ENCODE measurements at places on chromosomes 12 and 14.

DNA sequence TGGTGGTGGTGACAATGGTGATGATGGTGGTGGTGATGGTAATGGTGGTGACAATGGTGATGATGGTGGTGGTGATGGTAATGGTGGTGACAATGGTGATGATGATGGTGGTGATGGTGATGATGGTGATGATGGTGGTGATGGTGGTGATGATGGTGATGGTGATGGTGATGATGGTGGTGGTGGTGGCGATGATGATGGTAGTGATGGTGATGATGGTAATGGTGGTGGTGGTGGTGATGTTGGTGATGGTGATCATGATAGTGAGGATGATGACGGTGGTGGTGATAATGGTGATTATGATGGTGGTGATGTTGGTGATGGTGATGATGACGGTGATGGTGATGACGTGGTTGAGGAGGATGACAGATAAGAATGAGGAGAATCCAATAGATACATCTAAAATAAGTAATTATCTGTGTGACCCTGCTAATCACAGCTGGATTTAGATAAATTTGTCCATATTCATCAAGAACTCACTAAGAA lies 170.7 kb upstream of the SFSWAP start:
- no peak for DNase-seq

GRCh38 chr12:89351489-89352241 lies 636 bp downstream of the DUSP6 start:
- no peak for DNase-seq

- no peak for DNase-seq
These were observed 8.3 kb upstream of the SYNDIG1L start for GRCh38 chr14:74434294-74434693.

DNA sequence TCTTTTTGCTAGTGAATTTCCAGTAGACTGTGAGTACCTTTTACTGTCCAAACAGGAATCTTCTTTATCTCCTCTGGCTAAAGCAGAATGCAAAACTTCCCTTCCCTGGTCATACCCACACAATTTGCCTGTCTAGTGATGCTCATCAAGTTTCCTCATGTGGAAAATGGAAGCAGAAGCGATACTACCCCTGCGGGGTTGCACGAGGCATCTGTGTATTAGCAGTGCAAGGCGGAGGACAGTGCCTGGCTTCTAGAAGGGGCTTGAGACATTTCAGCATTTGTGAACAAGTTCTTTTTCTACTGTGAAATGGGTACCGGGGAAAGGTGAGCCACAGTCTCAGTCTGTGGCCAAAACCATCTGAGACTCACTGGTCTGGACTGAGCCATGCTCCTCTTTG lies 340.9 kb downstream of the AACS start:
- no peak for DNase-seq

DNA sequence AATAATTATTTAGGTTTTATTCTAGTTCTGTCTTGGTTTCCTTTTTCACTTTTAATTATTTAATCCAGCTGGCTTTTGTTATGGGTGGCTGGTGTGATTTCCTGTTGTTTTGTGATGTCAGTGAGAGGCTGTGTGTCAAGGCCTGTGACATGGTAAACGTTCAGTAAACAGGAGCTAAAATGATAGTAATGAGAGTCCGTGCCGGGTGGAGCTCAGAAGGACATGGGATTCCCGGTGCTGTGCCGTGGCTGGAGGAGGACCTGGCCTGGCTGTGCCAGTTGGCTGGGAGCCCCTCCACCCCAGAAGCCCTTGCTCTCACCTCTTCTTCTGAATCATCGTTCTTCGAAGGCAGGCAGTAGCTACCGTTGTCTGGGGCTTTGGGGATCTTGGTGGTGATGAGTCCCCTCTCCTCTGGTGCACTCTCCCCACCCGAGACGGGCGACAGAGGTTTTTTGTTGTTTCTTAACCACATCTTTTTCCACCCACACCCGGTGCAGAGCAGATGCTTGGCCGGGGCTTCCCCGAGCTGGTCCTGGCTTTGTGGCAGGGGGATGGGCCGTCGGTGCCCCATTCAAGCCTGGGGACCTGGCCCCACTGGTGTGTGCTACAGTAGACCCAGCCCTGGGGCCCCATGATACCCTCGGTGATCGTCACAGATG lies 29.1 kb downstream of the SH2B3 start:
- DNase-seq: no peak

- DNase-seq: no peak
These were observed 47.0 kb downstream of the ITPK1 start for GRCh38 chr14:93068711-93069110.

- DNase-seq: peak; percentile 25
These were observed 2.3 kb downstream of the MEG3 start for GRCh38 chr14:100828031-100828769.

DNA sequence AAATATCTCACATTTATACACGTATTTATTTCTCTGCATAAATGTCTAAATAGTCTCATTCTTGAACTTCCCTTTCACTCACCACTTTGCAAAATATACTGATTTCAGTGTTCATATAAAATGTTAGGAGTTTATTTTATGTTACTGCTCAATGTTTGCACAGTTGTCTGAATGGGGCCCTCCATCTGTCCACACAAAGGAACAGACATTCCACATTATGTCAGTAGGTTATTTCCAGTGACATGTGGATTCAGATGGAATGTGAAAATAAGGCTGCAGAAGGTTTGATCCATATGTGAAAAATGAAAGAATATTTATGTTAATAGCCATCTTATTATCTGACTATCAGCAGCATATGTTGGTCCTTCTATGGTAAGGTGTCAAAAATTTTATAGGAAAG lies 994.4 kb upstream of the SEL1L start:
- DNase-seq: no peak

- no peak for DNase-seq
These were observed 621.9 kb downstream of the LRFN5 start for GRCh38 chr14:42228611-42229010.

GRCh38 chr14:49954171-49954631 lies 61.3 kb downstream of the ARF6 start:
- DNase-seq: no peak

DNA sequence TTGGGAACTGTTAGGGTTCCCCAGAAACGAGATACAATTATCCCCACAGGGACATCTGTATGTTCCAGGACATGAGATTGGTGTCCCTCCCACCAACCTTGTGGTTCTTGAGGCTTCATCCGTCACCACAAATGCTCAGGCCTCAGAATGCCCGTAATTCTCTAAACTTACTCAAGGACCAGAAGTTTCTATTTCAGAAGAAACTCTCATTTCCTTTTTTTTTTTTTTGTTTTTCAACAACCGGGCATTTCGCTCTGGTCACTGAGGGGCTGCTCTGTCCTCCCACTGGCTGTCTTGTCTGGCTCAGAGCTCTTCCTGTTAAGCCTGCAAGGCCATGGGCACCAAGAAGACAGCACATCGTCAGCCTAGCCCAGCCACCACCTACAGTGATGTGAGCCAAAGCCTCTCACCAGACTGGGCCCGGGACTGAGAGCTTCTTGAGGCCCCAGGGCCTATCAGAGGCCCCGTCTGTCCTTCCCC lies 36.2 kb downstream of the VDR start:
- no peak for DNase-seq

DNA sequence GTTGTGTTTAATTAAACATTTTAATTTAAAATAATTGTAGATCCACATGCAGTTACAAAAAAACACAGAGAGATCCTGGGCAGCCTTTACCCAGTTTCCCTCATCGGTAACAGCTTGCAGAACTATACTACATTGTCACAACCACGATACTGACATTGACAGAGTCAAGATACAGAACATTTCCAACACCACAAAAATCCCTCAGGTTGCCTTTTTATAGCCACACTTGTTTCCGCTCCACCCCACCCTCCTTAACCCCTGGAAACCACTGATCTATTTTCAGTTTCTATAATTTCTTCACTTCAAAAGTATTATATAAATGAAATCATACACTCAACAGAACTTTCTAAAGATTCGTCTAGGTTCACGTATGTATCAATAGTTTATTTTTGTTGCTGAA lies 458.8 kb upstream of the SOX5 start:
- no peak for DNase-seq

GRCh38 chr12:39798977-39799376 lies 179.4 kb upstream of the ABCD2 start:
- DNase-seq: no peak

DNA sequence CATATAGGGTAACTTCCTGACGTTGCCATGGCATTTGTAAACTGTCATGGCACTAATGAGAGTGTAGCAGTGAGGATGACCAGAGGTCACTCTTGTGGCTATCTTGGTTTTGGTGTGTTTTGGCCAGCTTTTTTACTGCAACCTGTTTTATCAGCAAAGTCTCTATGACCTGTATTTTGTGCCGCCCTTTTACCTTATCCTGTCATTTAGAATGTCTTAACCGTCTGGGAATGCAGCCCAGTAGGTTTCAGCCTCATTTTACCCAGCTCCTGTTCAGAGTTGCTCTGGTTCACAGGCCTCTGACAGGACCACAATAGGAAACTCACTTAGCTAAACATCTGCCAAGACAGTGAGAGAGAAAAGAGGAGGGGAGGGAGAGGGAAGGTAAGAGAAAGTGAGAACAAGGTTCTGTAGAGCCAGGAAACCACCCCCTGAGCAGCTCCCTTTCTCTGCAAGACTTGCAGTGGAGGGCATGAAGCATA lies 64.8 kb upstream of the PLEKHG3 start:
- no peak for DNase-seq

DNA sequence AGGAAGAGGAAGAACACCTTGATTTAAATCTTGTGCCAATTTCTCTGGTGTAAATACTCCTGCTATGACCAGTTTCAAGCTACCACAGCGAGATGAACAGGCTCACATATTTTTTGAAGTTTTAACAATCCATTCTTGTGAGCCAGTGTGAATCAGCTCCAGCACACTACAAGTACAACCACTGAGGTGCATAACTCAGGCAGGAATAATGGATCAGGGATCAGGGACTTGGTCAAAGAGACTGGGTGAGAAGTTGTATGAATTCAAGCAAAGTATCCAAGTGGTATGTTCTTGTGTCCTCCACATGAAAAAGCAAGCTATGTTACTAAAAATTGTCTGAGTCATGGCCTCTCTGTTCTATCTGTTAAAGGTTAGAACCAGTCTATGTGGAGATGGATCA lies 35.2 kb upstream of the KITLG start:
- DNase-seq: no peak

GRCh38 chr12:88417531-88417930 lies 162.7 kb downstream of the KITLG start:
- DNase-seq: no peak

GRCh38 chr12:102501773-102502172 lies 21.4 kb upstream of the IGF1 start:
- DNase-seq: no peak

DNA sequence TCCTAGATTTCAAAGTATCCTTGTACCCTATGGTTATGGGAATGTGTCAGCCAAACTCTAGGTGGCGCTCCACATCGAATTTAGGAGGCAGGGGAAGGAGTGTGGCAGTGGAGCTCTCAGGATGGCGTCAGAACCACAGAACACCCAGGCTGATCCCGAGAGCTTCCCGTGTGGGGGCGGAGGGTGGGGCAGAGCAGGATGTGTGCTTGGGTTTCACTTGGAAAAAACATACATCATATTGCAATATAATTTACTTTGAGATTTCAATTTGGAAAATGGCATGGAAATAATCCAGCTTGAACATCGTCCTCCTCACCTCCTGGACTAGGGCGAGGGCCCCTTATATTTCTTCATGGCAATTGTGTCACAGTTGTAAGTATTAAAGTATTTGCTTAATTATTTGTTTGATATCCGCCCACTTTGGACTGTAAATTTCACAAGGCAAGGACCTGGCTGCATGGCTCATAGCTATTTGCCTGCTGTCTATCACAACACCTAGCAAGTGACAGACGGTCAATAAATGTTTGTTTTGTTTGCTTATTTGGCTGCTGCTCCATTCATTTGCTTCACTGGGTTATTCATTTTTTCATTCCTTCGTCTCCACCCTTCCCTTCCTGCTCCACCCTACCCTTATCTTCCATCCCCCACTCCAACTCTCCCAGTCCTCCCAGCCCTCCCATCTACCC lies 221.5 kb upstream of the HMGA2 start:
- DNase-seq: peak; percentile 9

GRCh38 chr12:32025906-32026305 lies 66.7 kb downstream of the RESF1 start:
- no peak for DNase-seq

DNA sequence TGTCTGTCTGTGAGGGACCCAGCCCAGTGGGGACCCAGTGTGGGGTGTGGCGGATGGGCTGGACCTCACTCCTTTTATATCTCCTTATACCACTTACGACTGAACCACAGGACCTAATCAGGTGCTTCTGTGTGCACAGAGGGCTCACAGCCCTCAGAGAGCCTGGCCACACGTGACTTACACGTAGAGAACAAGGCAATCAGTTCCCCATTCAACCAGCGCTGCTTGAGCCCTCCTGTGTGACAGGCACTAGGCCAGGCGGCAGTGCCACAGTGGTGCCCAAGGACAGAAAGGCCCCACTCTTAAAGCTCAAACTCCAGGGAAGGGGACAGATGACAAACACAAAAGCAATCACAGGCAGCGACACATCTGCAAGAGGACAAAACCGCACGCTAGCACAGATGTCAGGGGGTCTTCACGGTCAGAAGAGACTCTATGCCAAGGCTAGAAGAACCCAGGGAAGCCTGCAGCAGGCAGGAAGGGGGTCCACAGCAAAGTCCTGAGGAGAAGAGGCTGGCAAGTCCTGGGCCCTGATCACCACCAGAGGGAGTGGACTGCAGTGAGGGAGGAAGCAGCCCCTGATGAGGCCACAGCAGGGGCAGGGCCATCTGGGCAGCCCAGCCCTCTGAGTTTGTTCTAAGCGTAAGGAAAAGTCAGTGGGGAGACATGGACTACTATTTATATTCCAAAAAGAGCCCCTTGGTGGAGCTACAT lies 39.3 kb downstream of the SETD3 start:
- DNase-seq: no peak

GRCh38 chr12:117882181-117882580 lies 86.6 kb downstream of the KSR2 start:
- no peak for DNase-seq

DNA sequence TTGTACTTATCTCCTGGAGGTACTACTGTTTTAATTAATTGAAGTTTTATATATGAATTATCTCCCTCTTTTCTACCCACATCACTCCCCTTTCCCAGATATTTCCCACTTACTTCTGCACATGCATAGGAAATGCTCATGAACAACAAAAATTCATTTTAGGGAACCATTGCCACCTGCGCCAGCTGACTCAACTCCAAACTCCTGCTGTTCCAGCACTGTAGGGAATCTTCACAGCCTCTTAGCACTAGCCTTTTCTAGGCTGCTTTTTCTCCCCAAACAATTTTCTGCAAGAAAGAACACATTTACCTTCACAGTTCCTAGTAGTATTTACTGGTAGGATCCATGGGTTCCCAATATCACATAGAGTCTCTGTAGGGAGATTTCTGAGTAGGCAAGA lies 268.4 kb downstream of the LRFN5 start:
- DNase-seq: no peak

GRCh38 chr12:111904446-111904975 lies 62.5 kb downstream of the MAPKAPK5 start:
- DNase-seq: no peak

GRCh38 chr14:63435204-63435603 lies 108.0 kb downstream of the PPP2R5E start:
- DNase-seq: no peak

DNA sequence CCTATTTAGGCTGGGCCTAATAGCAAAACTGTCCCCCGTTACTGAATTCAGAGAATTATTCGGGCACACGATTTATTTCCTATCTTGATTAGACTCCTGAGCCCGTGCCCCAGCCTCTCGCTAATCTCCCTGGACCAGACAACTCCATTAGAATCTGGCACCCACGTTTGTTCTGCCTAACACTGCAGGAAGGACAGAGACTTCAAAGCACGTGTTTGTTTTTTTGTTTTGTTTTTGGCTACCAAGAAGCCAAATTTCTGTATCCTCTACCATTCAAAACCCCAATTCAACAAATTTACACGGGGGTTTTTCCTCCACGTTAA lies 4.8 kb downstream of the USP44 start:
- no peak for DNase-seq
